ENCODE measurements at places on chromosomes 3 and 15.

GRCh38 chr15:92899601-92899947, 550 bp upstream of the CHD2 start:
- no peak for DNase-seq

DNA sequence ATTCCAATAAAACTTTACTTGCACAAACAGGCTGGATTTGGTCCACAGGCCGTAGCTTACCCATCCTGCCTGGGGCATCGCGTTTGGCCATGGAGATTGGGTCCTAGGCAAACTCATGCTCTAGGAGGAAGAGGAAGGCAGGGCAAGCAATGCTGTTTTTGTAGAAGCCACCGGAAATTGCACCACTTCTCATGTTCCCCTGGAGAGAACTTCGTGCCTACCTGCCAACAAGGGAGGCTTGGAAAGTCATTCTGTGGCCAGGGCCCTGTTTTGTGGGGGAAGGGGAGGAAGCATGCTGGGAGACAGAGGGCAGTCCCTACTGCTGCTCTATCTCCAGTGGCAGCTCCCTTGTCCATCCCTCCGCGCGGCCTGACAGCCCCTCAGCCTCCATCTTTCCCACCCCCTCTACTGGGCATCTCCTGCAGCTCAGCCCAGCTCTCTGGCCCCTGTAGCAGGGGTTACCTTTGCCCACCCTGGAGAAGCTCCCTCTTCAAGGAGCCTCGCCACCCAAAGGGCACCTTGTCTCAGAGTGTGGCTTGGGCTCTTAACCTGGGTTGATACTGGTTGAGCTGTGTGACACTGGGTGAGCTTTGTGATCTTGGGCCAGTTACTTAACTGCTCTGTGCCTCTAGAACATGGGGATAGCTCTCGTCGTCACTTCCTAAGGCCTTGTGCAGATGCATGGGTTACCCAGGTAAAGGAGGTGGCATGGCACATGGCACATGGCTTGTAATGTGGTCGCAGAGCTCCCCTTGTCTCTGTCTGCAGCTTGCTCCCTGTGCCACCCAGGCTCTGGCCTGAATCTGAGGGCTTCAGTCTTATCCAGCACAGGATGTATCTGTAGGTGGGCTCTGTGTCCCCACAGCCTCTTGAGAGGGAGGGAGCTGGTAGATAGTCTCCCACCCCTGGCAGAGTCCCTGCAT, 6.1 kb downstream of the ABTB1 start:
- DNase-seq, result no peak

GRCh38 chr3:85977615-85978338, 1013.2 kb downstream of the VGLL3 start:
- DNase-seq, result no peak

DNA sequence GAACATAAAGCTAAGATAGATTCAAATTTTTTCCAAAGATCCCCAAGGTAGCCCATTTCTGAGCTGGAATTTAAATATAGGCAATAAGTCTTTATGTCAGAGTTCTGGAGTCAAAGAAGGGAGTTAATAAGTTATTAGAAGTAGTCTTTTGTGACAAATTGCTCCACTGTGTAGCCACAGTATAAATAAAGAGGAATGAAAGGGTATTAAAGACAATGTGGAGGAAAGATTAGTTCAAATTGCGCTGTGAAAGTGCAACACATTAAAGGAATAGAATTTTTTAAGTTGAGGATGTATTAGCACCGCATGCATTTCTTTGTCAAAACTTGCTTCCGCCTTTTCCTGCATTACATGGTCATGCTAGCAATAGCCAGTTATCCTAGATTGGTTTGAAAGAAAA, 666.6 kb upstream of the CCDC54 start:
- DNase-seq, result no peak

DNA sequence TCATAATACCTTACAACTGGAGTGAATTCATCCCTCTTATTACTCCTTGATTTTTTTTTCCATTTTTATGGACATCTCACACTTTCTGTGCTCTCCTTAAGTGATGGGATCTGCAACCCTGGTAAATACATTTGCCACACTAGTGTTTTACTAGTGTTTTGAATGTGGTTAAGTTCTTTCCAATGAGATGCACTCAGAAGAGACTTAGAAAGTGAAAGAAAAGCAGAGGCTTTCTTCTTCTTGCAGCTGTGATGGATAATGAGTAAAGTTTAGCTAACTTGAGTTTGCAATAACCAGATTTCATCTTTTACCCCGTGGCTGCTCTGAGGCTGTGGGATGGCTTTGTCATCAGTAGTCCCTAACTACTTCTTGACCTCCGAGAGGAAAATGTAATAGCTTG, 1248.4 kb downstream of the NSUN3 start:
- no peak for DNase-seq

- no peak for DNase-seq
Observed at GRCh38 chr15:64754663-64755426, 20.5 kb downstream of the RBPMS2 start.

DNA sequence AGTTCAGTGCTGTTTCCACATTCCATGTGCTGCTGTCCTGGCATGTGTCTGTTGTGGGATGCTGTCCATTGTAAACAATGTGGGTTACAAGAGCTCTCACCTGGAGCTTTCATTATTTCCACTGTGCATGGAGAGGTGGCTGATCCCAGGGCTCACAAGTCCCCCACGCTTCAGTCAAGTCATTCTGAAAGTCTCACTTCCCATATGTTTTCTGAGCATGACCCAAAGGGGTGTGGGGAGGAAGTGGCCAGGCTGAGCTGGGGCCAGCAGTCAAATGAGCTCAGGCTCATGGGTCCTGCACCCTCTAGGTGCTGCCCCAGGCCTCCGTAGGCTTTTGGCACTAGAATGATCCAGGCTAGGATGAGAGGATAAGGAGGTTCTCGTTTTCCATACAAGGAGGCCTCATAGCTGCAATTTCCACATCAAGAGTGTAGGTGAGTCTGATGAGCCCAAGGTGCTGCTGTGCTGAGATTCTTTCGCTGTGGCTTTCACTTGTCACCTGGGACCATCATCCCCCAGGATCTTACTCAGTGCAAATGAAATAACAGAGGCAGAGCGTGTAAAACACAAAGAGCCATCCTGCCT, 22.0 kb downstream of the STARD5 start:
- no peak for DNase-seq

- DNase-seq, result no peak
Observed at GRCh38 chr3:47007482-47008233, 28.2 kb downstream of the NBEAL2 start.

DNA sequence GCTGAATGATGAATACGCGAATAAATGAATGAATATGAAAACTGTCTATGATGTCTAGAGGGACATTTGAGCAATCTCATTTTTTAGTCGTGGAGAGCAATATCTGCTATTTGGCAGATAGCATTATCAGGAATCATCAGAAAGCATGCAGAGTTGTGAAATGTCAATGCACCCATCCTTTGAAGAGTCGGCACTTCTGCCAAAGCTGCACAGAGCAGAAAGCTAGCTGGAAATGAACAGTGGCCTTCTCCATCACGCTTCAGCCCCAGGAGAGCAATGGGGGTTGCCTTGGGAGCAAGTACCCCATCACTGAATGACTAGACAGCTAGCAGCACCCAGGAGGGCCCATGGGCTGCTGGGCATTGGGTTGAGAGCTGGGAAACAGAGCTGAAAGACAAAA, 69.1 kb upstream of the PROK2 start:
- no peak for DNase-seq

DNA sequence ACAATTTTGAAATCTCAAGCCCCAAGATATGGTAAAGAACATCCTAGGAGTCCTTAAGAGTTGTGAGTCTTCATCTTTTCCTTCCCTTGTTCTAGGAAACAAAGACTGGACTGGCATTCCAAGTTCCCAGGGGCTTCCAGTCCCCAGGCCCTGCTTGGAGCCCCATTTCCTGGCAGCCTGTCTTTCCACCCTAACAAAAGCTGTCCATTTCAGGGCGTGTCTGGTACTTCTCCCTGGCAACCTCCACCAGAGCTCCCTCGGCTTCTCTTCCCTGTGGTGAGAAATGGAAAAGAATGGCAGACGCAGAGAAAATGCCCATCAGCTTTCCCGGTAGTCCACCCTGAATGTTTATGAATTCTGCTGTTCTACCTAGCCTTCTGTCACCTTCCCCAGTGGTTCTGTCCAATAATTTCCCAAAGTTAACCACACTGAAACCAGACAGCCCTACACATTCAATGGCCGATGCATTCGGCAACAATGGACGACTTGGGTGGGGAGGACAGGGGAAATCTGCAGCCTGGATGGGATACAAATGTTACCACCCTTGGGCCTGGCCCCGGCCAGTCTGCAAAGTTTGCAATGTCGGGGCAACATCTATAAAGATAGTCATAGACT, 6.8 kb downstream of the RAB6B start:
- no peak for DNase-seq

GRCh38 chr3:49327485-49327884, 12.4 kb downstream of the USP4 start:
- peak; percentile 35 for DNase-seq

GRCh38 chr15:84747416-84748273, 747 bp upstream of the ZNF592 start:
- DNase-seq, result peak; percentile 63

DNA sequence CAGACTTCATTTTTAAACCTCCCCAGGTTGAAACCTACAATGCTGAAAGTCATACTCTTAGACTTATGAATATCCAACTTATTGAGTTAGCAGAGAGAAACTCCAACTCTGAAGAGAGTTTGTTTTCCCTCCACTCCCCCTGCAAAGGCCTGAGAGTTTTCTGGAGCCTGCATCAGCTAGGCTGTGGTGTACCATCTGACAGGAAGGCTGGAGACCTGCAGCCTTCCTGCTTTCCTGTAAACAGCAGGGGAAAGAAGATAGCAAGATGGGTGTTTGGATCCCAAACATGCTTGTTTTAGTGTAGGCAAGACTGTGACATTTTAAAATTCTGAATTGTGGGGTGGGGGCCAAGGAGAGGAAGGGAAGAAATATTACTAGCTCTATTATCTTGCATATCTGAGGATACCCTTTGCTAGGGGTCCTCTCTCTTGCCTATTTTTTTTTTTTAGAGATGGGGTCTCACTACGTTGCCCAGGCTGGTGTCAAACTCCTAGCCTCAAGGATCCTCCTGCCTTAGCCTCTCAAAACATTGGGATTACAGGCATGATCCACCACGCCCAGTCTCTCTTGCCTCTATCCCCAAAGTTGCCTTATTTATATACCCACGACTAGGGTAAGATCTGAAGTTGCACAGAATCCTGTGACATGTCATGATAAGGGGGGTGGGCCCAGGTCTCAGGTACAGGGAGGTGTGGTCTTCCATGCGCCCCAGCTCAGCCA, 51.0 kb upstream of the USP3 start:
- DNase-seq, result no peak

DNA sequence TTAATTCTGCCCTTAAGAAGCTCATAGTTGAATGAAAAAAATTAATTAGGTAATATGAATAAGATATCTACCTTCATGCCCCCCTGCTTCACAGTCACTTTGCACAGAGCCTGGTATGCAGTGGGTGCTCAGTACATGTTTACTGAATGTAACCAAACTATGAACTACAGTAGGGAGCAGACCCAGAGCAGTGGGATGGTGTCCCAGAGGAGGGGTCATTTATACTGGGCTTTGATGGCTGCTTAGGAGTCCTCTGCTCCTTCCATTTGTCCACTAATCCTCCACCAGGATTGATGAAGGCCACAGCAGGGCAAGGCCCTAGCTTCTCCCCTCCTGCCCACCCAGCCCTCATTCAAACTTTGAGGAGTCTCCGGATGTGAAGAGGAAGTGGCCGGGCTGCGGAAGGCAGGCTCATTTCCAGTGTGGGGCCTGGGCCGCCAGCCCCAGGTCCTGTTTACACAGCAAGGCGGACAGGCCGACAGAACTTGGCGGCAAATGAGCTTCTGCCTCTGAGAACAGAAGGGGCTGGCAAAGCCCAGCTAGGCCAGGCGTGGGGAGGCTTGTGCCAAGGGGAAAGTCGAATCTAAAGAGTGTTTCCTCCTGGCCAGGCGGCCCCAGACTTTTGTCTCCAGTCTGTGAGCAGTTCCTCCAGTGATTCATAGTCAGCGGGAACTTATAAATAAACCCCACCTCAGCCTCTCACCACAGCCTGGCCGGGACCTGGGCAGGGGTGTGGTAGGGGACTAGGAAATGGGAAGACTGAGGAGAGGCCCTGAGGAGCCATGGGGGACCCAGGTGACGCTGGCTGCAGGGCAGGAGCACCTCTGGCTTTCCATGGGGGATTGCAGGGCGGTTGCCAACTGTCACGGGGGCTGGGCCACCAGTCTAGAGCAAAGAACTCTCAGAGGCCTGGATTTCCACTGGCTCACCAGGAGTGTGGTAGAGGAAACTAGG, 51.6 kb upstream of the LCTL start:
- peak; percentile 36 for DNase-seq

DNA sequence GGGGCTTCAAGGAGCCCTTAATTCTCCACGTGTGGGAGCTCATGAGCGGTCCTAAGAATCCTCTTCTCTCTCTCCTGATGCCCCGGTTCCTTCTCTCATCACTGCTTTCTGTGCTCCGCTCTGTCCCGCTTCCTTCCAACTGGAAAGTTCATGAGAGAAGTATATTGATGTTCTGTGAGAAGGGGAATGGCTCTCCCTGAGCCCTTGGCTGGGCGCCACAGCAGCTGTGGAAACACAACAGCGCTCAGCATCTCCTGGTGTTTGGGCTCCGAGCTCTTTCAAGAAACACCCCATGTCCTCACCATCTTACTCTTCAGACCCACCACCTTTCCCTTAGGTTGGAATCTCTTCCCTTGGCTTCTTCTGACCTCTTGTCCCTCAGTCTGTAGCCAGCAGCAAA, 161.7 kb downstream of the VGLL4 start:
- DNase-seq, result no peak

DNA sequence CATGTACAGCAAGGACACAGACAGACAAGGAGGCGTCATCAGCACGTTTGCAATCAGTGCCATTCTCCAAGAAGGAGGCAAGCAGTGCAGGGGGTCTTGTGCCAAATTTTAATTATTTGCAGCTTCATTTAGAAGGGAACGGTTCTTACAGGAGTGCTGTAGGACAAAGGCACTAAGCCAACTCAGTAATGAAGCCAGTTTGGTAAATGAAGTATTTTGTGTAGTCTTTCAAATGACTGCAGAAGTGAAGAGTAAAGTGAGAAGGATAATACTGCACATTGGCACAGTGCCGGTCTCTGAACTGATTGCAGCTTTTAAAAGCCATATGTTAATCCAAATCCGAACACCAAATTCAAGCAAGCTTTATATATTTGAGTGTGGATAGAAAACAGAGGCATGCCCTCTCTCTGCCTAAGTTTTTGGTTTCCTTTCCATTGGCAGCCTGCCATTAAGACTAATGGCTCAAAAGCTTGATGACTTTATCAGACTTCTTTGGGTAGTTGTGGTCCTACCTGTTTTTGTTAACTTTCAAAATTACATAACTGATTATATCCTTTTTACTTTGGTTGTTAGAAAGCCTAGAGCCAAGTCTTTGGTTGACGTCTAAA, 101.3 kb downstream of the SENP2 start:
- no peak for DNase-seq

DNA sequence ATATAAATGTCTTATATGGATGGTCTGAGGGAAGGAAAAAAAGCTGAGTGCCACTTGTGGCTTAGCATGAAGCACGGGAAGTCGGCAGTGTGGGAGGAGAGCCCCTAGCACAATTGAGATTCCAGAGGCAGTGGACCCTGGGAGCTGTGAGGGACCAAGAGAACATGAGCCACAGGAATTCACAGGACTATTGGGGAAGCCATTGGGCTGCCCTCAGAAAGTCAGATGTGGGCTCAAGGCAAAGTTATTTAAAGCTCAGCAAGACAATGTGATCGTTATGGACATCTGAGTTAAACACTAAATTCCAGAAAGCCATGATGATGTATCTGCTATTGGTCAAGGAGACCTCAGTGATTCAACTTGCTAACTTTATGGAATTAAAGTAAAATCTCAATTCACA, 380.8 kb upstream of the IL12A start:
- DNase-seq, result no peak

Measured in HepG2 (cell line).